ENCODE measurements at places on chromosomes 7 and 10.

DNA sequence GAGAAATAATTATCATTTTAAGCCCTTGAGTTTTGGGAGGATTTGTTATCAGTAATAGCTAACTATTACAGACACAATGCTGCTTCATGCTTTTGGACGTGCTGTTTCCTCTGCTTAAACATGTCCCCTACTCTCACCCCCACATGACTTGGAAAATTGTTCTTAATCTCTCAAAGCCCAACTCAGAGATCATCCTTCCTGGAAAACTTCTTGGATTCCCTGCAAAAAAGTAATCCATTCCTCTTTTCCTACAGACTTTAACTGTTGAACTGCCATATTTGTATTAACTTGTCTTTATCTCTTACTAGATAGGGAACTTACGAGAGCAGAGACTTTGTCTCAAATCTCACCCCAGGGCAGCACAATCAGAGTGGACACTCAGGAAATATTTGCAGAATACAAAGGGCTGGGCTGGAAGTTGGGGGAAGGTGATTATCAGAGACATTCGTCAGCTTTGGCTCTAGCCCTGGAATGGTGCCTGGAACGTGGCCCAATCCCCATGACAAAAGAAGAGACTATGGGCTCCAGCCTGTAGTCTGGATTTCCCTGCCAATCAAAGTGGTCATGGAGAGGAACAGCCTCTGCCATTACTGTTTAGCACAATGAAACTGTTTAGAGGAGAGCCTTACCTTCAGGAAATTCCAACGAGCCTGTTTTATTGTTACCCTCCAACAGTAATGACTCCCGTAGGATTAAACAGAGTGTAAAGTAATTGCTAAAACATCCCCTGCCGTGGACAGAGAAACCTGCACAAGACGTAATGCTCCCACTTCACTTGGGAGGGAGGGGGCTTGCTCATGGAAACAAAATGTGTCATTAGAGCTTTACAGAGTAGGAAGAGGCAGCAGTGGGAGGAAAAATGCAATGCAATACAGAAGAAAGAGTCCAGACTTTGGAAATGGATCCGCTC, 140.4 kb upstream of the AUTS2 start:
- DNase-seq, result no peak

GRCh38 chr10:26624006-26624405, 73.5 kb upstream of the PDSS1 start:
- no peak for DNase-seq

DNA sequence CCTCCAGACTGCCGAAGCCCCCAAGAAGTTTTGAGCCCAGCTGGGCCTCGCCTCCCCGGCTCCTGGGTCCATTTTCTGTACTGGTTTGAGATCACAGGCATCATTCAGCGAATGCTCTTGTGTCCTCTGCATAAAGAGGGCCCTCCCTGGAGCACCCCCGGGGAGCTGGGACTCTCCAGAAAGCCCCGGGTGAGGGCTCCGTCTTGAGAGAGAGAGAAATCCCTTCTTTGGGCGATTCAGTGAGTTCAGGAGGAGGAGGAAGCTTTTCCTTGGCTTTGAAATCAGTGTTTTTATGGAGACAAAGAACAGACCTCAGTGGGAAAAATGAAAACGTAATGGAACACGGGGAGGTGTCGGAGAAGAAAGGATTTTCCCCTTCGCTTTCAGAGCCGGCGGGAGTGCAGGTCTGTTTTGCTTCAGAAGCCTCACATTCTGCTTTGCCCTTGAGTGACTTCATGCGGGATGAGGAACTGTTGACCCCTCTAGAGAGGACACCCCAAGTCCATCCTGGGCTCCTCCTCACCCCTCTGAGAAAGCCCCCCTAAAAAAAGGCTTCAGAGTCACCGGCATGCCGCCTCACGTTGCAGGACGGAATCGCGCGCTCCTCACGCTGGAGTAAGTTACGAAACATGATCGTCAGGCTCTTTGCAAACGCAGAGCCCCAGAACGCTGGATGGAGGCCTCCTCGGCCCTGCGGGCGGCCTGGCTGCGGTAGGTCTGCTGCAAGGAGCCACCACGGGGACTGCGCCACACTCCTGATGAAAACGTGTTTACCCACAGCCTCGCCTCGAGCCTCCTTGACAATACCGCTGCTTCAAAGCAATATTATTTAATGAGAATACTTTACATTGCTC, 8.5 kb upstream of the AP5Z1 start:
- DNase-seq, result no peak

- DNase-seq, result no peak
Measured at GRCh38 chr10:76218035-76218434, 786.6 kb downstream of the LRMDA start.

All from germinal center (tissue), 1 donor.